AML-193 (cell line): ENCODE measurements at places on chromosomes 7 and 10.

- DNase-seq: no peak
Observed at GRCh38 chr7:122416336-122416735, 111.8 kb upstream of the FEZF1 start.

DNA sequence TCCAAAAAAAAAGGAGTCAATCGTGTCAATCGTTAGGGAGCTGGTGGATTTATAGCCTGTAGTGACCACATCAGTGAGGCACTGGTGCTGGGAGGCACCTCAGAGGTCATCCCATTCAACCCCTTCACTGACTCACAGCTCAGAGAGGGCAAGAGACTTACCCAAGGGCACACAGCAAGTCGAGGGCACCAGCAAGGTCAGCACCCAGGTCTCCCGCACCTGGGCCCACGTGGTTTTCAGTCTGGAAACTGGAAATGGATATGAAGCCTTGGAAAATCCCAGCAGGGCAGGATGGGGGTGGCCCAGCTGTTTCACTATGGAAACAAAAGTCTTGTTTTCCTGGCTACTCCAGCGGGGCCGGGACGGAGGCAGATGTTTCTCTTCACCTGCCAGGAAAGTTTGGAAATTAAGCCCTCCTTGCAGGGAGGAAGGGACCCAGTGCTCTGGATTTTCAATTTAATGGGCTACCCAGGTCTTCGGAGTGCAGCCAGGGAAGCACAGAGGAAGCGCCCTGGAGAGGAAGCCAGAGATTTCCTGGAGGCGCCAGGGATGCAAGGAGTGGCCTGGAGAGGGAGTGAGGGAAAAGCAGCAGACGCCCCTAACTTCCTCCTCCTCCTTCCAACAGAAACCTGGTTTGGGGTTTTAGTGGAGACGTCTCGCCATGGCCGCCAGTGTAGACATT is 157.2 kb upstream of the TNRC18 start:
- DNase-seq: no peak

- no peak for DNase-seq
Observed at GRCh38 chr7:151683615-151684407, 164.1 kb upstream of the RHEB start.

DNA sequence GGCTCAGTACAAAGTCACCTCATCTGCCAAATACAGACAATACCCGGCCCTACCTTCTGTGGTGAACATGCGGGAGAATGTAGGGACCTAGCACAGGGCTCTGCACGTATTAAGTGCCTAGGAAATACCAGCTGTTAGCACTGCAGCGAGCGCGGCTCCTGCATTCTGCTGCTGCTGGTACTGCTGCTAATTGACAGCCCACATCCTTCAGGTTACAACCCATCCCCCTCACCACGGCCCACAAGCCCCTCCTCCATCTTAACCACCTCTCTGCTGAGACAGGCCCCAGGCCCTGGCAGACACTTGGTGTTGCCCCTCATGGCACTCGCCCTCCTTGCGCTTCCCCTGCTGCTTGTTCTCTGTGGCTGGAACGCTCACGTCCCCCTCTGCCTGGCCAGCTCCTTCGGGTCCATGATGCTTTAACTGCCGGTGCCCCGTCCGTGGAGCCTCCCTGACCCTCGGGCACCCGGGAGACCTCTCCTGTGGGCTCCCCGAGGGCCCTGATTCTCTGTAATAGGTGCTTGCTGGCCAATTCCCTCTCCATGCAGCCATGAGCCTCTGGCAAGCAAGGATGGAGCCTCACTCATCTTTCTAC is 53.3 kb upstream of the LOXL4 start:
- no peak for DNase-seq

- DNase-seq: no peak
Observed at GRCh38 chr7:90224195-90224594, 12.7 kb downstream of the STEAP2 start.

- DNase-seq: peak; percentile 25
Observed at GRCh38 chr7:55593515-55594318, 21.4 kb upstream of the VOPP1 start.

DNA sequence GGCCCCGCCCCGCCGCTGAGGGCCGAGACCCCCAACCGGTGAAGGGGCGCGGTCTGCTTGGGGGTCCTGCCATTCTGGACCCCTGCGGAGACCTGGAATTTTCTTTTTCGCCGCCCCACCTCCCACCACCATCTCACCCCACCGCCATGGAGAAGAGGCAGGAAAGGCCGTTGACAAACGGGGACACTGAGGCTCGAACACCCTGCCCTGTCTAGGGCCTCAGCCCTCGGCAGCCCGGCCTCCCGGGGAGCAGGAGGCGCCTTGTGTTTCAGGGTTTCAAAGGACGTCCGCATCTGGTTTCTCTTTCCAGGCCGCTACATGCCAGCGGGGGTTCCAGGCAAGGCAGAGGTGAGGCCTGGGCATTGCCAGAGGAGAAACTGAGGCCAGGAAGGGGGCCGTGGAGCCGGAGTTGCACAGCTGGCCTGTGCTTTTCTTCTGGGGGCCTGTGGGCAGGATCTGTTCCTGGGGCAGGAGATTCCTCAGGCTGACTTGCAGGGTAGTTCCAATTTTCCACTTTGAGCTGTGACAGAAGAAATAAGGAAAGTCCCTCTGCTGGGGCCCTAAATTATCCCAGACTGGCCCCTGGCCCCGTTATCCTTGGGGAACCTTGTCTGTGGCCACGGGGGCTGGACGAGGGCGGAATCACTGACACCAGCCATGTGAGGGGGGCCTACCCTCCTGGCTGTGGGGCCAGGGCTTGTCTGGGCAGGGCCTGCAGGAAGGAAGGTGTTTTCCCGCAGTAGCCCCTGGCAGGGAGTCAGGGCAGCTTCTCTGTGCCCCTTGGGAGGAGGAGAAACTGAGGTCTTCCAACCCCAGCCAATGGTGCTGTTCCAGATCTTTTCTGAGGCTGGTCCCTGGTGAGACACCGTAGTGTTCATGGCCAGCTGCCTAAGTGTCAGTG is 900 bp upstream of the MICALL2 start:
- DNase-seq: no peak

DNA sequence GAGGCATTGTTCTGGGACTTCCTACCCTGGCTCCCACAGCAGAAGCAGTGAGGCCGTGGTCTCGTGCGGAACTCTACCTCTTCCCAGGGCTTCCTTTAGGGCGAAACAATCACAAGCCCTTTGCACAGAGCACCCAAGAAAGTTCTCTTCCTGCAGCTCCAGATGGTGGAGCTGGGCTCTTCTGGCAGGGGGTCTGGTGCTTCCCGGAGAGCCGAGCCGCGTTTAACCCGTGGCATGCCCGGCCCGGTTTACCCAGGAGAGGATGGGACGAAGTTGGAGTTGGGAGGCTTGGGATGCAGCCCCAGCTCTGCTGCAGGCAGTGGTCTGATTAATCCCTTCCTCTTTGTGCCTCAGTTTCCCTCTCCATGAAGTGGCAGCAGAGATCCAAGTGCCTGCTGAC is 9.0 kb upstream of the ATP6V0E2 start:
- no peak for DNase-seq

- no peak for DNase-seq
Observed at GRCh38 chr7:154575497-154575896, 427.4 kb downstream of the PAXIP1 start.

DNA sequence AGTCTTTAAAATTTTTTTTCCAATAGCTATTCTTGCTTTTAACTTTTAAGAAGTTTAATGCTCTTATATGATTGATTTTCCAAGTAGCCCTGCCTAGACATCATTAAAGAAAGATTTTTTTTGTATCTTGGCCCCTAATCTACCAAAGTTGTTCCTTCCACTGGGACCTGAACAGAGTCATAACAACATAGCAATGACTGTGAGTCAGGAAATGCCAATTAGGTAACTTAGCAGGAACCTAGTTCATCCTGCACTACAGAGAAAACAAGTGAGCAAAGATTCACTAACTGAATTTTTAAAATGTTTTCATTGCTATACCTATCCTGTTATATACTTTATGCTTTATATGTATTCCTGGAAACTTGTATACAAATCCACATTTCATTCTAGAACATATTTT is 284.7 kb downstream of the BICC1 start:
- no peak for DNase-seq

DNA sequence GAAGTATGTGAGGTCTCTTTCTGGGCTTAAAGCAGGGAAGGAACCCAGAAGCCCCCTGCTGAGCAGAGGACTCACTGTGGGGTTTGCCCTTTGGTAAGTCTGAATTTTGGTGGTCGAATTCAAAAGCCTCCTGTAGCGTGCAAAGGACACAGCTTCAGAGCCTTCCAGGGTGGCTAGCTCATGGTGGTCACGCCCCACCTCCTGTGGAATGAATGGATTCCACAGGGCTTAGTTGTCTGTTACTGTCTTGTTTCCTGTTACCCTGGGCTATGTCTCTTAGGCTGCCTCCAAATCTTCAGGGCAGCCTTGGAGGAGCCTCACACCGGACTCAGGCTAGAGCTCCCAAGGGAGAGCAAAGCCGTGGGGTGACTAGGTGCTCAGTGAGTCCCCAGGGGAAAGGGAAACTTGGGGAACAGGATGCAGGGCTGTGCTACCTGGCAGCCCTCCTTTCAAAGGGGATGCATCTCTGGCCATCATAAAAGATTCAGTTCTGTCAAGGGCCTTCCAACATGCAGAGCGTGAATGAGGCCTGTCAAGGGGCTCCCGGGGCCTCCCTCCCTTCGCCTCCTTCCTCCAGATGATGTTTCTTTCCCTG is 211.7 kb downstream of the CCSER2 start:
- no peak for DNase-seq
